ENCODE measurements at places on chromosomes 5 and 9. TPM values are rescaled to one million over a fixed set of nuclear protein-coding genes. Genes with fewer than 3 reads are reported as not detected.
A peak's percentile ranks its signal among the peaks of the same experiment; 100 is the strongest.

Gene AK8
- not detected for total RNA-seq

Gene ORM1
- total RNA-seq: not detected

Gene CD274
- 14.1 TPM for total RNA-seq

Gene BTNL8
- 0.59 TPM for total RNA-seq

Gene PCDHB6
- total RNA-seq: 0.12 TPM

Gene CNTNAP3B
- total RNA-seq: 6.8 TPM

Gene CXCL14
- total RNA-seq: 0.33 TPM

GRCh38 chr5:112077180-112077579, 320.2 kb upstream of the NREP start:
- no peaks in the 10 kb centered on the region for H3K4me1 ChIP-seq
- H3K27me3 ChIP-seq: no peaks in the 10 kb centered on the region
- no peak overlapping the region for H3K4me3 ChIP-seq
- no peak for DNase-seq

GRCh38 chr9:87588339-87588738, 90.7 kb downstream of the DAPK1 start:
- H3K4me3 ChIP-seq: no peak overlapping the region
- no peaks in the 10 kb centered on the region for H3K27me3 ChIP-seq
- DNase-seq: no peak
- peaks cover 15% of the 10 kb centered on the region for H3K4me1 ChIP-seq

GRCh38 chr5:132095424-132095972, 21.9 kb downstream of the CSF2 start:
- no peak overlapping the region for H3K27ac ChIP-seq
- H3K4me3 ChIP-seq: no peak overlapping the region
- no peaks in the 10 kb centered on the region for H3K36me3 ChIP-seq
- H3K4me1 ChIP-seq: no peaks in the 10 kb centered on the region
- peak; percentile 32 for DNase-seq

DNA sequence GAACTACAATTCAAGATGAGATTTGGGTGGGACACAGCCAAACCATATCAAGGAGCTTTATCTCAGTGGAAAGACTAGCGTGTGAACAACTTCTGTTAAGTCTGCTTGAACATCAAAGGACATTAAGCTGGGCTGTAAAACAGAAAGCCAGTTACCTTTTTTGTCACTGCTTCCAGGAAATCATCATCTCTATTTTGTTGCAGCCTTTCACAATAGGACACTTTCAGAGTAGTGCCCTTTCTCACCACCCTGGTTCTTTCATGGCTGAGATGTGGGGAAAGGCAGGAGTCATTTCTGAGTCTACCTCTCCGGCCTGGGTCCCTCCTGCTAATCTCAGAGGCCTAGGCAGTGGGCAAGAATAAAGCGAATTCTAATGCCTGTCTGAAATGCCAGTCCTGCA, 96.2 kb upstream of the PPP1R2B start:
- H3K36me3 ChIP-seq: no peaks in the 10 kb centered on the region
- H3K4me3 ChIP-seq: no peak overlapping the region
- DNase-seq: no peak
- H3K4me1 ChIP-seq: no peaks in the 10 kb centered on the region

DNA sequence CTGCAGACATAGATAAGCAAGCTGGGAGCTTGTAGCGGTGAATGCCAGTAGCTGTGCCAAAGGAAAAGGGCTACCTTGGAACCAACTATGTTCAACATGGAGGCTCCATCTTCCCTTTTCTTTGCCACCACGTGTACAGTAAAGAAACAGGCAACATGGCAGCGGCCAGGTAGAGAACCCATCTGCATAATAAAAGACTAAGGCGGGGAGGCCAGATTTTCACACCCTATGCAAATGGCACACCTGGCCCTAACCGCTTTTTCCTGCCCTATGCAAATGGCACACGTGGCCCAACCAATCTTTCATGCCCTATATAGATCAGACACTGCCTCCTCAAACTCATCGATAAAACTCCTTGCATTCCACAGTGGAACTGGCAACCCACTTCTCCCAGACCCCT, 477.5 kb upstream of the EDIL3 start:
- DNase-seq: no peak
- H3K27me3 ChIP-seq: no peaks in the 10 kb centered on the region
- no peak overlapping the region for H3K4me3 ChIP-seq

GRCh38 chr9:4691795-4692194, 12.4 kb downstream of the CDC37L1 start:
- no peak for DNase-seq
- peaks cover 34% of the 10 kb centered on the region for H3K36me3 ChIP-seq
- no peak overlapping the region for H3K4me3 ChIP-seq
- H3K27me3 ChIP-seq: no peaks in the 10 kb centered on the region
- peaks cover 19% of the 10 kb centered on the region for H3K4me1 ChIP-seq

DNA sequence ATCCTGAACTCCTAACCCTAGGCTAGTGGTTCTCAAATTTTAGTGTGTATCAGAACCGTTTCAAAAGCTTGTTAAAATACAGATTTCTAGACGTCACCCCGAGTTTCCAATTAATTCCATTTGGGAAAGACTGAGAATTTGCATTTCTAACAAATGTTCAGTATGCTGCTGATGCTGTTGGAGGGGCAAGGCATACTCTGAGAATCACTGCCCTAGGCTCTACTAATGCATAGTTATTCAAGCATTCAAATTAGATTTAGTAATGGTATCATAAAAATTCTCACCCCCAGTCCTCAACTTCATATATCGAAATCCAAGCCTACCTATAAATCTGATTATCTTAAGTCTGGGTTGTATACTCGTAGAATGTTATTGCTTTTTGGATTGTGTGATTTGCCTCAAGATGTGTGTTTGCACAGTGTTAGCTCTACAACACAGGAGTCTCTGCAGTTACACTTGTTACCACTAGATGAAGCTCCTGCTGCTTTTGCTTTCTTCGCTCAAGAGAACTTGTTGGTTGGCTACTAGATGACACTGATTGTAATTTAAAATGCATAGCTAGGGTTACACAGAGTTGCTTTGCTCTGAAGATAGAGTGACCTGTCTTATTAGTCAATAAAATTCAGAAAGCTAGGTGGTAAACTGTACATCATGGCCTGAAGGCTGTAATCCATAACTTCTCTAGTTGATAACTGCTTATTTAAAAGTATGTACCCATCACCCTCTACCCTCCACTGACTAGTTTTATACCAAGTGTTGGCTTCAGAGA, 7.5 kb upstream of the ERAP2 start:
- H3K27me3 ChIP-seq: no peaks in the 10 kb centered on the region
- no peaks in the 10 kb centered on the region for H3K36me3 ChIP-seq
- H3K4me1 ChIP-seq: no peaks in the 10 kb centered on the region
- no peak for DNase-seq

DNA sequence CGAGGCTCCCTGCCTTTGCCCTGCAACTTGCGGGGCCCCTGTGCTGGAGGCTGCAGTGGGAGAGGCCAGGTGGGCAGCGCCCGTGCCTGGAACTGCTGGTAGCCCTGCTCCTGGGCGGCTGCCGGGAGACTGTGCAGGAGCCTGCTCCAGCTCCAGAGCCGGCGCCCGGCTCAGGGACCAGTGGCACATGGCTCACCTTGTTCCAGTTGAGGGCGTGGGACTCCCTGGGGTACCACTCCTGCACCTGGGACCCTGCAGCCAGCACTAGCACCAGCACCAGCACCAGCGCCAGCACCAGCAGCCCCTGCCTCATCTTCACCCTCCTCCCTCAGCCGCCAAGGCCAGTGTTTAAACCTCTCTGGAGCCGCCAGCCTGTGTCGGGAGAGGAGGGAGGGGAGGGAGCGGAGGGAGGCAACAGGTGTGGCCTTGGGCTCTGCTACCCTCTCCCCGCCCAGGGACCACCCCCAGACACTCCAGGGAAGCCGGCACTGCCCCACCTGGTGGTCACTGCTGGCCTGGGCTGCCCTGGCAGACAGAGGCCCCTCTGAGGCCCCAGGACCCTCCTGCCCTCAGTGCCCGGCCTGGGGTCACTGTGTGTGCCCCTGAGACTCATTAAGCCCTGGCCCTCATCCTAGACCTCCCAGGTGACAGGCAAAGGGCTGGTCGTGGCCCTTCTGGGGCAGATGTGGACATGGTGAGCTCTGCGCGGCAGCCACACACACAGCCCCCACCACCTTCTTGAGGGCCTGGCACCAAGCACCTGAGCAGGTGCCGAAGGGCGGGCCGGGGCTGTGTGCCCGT, at the start of gene LCN10:
Gene LCN10, minus strand, starts transcription at position 350 of the 801 bp plus-strand sequence. Its CDS starts 37 bp downstream, at position 313.
- peak within 1 kb of the TSS; percentile 42 for H3K4me3 ChIP-seq
- H3K27ac ChIP-seq: peak within 1 kb of the TSS; percentile 48
- DNase-seq: no peak

GRCh38 chr9:87309236-87309635, 188.4 kb upstream of the DAPK1 start:
- DNase-seq: no peak
- H3K27ac ChIP-seq: no peak overlapping the region
- no peaks in the 10 kb centered on the region for H3K27me3 ChIP-seq
- H3K36me3 ChIP-seq: no peaks in the 10 kb centered on the region

- no peak overlapping the region for H3K4me3 ChIP-seq
- H3K4me1 ChIP-seq: no peaks in the 10 kb centered on the region
- no peaks in the 10 kb centered on the region for H3K27me3 ChIP-seq
- no peak for DNase-seq
- no peaks in the 10 kb centered on the region for H3K36me3 ChIP-seq
These were observed 52.1 kb upstream of the PAPPA start for GRCh38 chr9:116101516-116101915.

- no peaks in the 10 kb centered on the region for H3K4me1 ChIP-seq
- H3K36me3 ChIP-seq: peaks cover 44% of the 10 kb centered on the region
- no peaks in the 10 kb centered on the region for H3K27me3 ChIP-seq
- H3K27ac ChIP-seq: peak overlapping the region; percentile 98
- DNase-seq: no peak
- H3K4me3 ChIP-seq: no peak overlapping the region
These were observed 4.4 kb downstream of the RNF44 start for GRCh38 chr5:176532795-176533194.

GRCh38 chr5:172883066-172883465, 49.0 kb downstream of the ERGIC1 start:
- H3K27me3 ChIP-seq: no peaks in the 10 kb centered on the region
- H3K4me3 ChIP-seq: no peak overlapping the region
- H3K4me1 ChIP-seq: no peaks in the 10 kb centered on the region
- no peak for DNase-seq
- no peaks in the 10 kb centered on the region for H3K36me3 ChIP-seq
- no peak overlapping the region for H3K27ac ChIP-seq

GRCh38 chr9:3980212-3980611, 319.7 kb downstream of the GLIS3 start:
- no peaks in the 10 kb centered on the region for H3K27me3 ChIP-seq
- DNase-seq: no peak
- H3K36me3 ChIP-seq: no peaks in the 10 kb centered on the region
- H3K4me1 ChIP-seq: no peaks in the 10 kb centered on the region
- H3K4me3 ChIP-seq: no peak overlapping the region
- no peak overlapping the region for H3K27ac ChIP-seq

DNA sequence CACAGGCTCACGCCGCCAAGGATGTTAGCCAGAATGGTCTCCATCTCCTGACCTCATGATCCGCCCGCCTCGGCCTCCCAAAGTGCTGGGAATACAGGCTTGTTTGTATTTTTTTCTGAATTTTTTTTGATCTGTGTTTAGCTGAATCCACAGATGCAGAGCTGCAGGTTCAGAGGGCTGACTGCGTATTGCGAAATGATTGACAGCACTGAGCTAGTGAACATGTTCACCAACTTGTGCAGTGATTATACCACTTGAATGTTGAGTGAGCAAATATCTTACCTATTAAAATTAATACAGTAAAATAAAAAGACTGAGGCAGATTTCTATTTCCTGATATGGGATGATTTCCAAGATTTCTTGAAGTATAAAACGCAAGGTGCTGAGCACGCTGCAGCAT, 123.1 kb upstream of the PHYKPL start:
- DNase-seq: no peak
- no peaks in the 10 kb centered on the region for H3K27me3 ChIP-seq
- H3K4me1 ChIP-seq: no peaks in the 10 kb centered on the region

GRCh38 chr5:13957032-13957645, 12.7 kb upstream of the DNAH5 start:
- no peak for DNase-seq
- H3K27ac ChIP-seq: no peak overlapping the region
- H3K4me1 ChIP-seq: no peaks in the 10 kb centered on the region
- no peaks in the 10 kb centered on the region for H3K27me3 ChIP-seq
- H3K36me3 ChIP-seq: no peaks in the 10 kb centered on the region
- no peak overlapping the region for H3K4me3 ChIP-seq

DNA sequence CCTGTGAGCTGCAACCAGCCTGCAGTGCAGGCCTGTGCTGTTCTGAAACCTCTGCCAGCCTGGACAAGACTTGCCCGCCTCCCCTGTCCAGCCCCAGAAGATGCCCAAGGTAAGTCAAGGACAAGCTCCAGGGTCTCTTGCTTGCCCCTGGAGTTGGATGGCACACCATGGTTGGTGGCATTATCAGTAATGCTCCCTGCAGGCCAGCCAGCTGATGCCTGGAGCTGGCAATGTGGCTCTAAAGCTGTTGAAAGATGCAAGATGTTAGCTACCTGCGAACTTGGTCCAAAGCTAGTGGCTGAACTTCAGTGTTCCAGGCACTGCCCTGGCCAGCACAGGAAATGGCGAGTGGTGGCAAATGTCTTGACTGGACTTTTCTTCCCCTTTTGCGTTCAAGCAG, 14.0 kb upstream of the LTC4S start:
- peaks cover 32% of the 10 kb centered on the region for H3K36me3 ChIP-seq
- H3K4me1 ChIP-seq: no peaks in the 10 kb centered on the region
- no peak overlapping the region for H3K4me3 ChIP-seq
- DNase-seq: no peak
- H3K27me3 ChIP-seq: no peaks in the 10 kb centered on the region
- H3K27ac ChIP-seq: no peak overlapping the region

GRCh38 chr5:104512063-104512825, 949.7 kb upstream of the NUDT12 start:
- H3K36me3 ChIP-seq: no peaks in the 10 kb centered on the region
- no peak for DNase-seq
- H3K27ac ChIP-seq: no peak overlapping the region
- no peak overlapping the region for H3K4me3 ChIP-seq
- no peaks in the 10 kb centered on the region for H3K4me1 ChIP-seq
- H3K27me3 ChIP-seq: no peaks in the 10 kb centered on the region

GRCh38 chr5:156835905-156836304, 14.2 kb upstream of the PPP1R2B start:
- DNase-seq: no peak
- H3K27ac ChIP-seq: no peak overlapping the region
- H3K4me1 ChIP-seq: no peaks in the 10 kb centered on the region
- H3K4me3 ChIP-seq: no peak overlapping the region
- H3K27me3 ChIP-seq: no peaks in the 10 kb centered on the region

GRCh38 chr5:168110384-168110783, 181.1 kb upstream of the WWC1 start:
- no peaks in the 10 kb centered on the region for H3K36me3 ChIP-seq
- no peaks in the 10 kb centered on the region for H3K27me3 ChIP-seq
- no peak for DNase-seq
- no peak overlapping the region for H3K4me3 ChIP-seq
